ENCODE measurements at places on chromosomes 1 and 21. TPM values are rescaled to one million over a fixed set of nuclear protein-coding genes. Genes with fewer than 3 reads are reported as not detected.

KCNQ4 gene
- not detected for total RNA-seq

SERINC2 gene
- 5.0 TPM for total RNA-seq

TCHH gene
- not detected for total RNA-seq

KIAA0319L gene
- 61.2 TPM for total RNA-seq

AKNAD1 gene
- 0.39 TPM for total RNA-seq
